ENCODE measurements at places on chromosomes 16 and 17.

- DNase-seq: no peak
Measured at GRCh38 chr17:68141050-68141449, 105.5 kb downstream of the KPNA2 start.

DNA sequence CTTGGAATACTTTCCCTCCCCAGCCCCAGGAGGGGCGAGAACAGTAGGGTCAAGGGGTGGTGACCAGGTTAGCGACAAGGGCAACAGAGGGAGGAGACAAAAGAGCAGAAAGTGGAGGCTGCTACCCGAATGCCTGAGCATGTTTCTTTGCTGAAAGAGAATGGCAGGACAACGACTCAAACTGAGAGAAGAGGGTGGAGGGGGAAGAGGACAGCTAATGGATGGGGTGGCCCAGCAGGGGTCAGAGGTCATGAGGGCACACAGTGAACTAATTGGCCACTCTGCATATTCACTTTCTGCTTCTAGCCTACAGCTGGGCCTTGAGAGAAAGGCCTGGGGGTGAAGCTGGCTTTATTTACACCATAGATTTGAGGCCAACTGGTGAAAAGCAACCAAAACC lies 19.1 kb upstream of the DDX52 start:
- DNase-seq: no peak

GRCh38 chr17:70241071-70241470 lies 71.7 kb downstream of the KCNJ2 start:
- no peak for DNase-seq

DNA sequence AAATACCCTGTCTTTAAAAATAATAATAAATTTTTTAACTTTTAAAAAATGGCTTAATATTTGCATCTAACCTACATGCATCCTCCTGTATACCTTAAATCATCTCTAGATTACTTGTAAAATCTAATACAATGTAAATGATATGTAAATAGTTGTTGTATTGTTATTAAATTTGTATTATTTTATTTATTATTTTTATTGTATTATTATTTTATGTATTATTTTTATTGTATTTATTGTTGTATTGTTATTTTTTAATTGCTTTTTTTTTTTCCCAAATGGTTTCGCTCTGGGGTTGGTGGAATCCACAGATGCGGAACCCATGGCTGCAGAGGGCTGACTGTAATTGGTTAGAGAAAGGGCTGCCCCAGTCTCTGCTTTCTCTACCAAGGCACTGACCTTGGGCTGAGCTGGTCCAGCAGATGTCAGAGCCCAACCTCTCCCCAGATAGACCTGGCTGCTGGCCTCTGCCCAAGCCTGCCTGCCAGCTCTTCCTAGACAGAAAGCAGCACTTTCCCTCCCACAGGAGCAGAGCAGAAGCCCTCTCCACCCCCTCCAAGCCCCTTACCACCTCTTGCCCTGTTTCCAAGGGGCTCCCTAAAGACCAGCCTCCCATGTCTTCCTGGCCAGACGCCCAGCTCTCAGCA lies 183.8 kb downstream of the GSG1L start:
- no peak for DNase-seq

- DNase-seq: no peak
Measured at GRCh38 chr17:9022573-9023391, 1.5 kb downstream of the NTN1 start.

GRCh38 chr16:69324585-69325253 lies 5.7 kb downstream of the PDF start:
- no peak for DNase-seq

DNA sequence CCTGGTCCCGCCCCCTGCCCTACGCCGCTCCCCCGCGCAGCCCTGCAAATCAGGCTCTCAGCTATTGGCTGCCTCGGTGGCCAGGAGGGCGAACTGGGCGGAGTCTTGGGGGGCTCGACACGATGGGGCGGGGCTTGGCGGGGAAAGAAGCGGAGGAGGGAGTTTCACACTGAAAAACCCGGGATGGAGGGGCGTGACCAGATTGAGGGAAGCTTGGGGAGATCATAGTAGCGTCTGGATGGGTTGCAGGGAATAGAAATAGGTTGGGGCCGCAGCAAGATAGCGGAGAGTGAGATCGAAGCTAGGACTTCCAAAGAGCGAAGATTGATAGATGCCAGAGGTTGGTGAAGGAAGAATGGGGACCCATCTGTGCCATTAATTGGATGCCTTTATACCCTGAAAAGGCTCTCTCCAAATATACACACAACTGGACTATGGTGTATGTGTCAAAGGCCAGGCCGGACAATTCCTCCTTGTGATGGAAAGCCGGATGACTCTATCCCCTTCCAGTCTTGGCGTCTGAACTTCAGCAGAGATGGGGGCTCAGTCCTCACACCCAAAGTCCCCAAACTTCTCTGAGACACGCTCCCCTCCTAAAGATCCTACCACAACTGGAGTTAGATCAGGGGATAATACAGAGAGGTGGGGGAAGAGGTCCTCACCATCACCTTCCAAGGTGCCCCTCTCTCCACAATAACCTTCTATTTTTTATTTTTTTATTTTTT lies 376 bp upstream of the STAC2 start:
- peak; percentile 59 for DNase-seq

DNA sequence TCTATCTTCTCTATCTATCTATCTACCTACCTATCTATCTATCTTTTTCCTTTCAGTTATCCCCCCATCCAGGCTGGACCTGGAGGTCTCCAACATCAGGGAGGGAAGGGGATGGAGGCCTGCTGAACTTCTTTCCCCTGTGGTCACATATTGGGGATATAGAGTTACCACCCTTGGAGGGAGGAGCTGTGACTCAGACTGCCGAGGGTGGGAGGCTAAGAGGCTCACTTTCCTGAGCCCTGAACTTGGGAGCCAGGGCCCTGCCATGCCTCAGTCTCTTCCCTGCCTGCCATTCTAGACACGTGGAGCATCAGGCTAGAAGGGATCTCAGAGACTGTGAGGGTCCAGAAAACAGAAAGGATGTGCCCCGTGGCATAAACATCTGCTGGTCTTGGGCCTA lies 8.4 kb downstream of the LRRC3C start:
- DNase-seq: no peak

DNA sequence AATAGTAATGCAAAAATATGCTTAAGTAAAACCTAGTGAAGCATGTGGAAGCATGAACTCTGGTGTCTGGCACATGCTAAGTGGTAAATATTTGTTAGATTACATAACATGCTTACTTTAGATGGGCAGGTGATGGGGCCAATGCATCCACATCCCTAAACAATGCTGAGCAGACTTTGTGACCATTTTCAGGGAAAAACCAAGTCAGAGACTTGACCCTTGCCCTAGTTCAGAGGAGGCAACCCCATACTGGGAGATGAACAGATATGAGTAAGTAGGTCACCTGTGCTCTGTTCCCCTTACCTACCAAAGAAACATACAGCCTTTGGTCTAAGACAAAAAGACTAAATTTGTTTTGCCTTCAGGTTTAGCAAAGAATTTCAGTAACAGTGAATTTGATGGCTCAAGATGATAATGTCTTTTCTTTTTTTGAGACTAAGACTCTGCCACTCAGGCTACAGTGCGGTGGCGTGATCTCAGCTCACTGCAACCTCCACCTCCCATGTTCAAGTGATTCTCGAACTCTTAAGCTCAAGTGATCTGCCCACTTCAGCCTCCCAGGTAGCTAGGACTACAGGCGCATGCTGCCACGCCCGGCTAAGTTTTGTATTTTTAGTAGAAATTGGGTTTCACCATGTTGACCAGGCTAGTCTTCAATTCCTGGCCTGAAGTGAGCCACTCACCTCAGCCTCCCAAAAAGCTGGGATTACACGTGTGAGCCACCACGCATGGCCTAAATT lies 91.4 kb downstream of the HIC1 start:
- no peak for DNase-seq

- no peak for DNase-seq
Measured at GRCh38 chr17:32931686-32932085, 3.7 kb downstream of the TMEM98 start.

DNA sequence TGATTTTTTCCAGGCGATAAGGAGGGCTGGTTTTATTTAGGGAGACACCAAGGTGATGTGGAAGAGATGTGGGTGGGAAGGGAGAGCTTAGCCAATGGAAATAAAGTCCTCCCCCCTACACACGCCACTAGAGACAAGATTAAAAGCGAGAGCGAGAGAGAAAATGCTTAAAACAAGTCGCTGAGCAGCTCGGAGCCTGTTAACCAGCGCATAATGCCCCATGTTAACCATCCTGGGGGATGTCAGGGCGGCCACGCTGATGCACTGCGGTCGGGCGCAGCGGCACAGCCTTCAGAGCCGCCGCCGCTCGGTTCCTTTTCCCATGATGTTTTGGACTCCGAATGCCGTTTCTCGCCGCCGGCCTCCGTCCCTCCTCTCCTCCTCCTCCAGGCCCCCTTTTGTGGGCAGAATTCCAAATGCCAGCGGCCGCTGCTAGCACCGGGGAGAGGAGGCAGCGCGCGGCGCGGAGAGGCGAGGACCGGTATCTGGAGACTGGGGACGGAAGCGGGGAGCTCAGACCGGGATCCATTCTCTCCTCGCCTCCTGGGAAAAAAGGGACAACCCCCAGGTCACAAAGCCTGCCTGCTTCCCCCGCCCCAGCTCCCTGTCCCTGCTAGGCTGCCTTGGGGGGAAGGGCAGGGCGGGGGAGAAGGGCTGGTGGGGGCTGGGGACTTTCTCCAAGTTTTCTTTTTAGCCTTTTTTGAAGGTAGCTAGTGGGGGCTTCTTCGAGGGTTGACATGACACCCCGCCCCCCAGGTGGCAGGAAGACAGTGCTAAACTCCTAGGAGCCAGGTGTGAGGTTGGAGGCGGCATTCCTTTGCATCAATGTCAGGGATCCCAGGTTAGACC lies 98.1 kb upstream of the CCL2 start:
- DNase-seq: no peak

- no peak for DNase-seq
Measured at GRCh38 chr17:18021372-18021771, 17.6 kb downstream of the ATPAF2 start.

DNA sequence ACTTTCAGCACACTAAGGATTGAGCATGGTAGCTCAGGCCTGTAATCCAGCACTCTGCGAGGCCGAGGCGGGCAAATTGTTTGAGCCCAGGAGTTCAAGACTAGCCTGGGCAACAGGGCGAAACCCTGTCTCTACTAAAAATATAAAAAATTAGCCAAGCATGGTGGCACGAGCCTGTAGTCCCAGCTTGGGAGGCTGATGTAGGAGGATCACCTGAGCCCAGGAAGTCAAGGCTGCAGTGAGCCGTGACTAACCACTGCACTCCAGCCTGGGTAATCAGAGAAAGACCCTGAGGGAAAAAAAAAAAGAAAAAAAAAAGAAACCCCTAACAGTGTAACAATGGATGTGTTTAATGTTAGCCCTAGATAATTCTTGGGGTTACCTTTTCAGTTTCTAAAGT lies 24.0 kb downstream of the PARN start:
- DNase-seq: no peak

GRCh38 chr16:82157836-82158235 lies 12.2 kb downstream of the MPHOSPH6 start:
- DNase-seq: no peak

DNA sequence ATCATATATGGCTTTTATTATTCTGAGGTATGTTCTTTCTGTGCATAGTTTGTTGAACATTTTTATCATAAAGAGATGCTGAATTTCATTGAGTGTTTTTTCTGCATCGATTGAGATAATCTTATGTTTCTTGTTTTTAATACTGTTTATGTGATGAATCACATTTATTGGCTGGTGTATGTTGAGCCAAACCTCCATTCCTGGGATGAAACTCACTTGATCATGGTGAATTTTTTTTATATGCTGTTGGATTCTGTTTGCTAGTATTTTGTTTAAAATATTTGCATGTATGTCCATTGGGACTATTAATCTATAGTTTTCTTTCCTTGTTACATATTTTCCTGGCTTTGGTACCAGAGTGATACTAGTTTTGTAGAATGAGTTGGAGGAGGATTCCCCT lies 500.2 kb downstream of the CDH11 start:
- DNase-seq: no peak

GRCh38 chr17:38893607-38894006 lies 23.7 kb downstream of the LASP1 start:
- DNase-seq: no peak

DNA sequence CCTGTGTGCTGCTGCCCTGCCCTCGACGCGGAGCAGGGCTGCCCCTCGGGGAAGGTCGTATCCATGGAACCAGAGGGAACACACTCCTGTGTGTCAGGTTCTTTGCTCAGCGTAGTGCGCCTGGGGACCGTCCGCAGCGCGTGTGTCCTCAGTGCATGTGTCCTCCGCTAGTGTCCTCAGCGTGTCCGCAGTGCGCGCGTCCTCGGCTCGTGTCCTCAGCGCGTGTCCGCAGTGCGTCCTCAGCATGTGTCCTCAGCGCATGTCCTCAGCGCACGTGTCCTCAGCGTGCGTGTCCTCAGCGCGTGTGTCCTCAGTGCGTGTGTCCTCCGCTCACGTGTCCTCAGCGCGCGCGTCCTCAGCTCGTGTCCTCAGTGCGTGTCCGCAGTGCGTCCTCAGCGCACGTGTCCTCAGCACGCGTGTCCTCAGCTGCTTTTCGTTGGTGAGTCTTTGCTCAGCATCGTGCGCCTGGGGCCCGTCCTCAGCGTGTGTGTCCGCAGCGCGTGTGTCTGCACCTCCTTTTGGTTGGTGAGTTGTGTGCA lies 59.2 kb upstream of the ZNF750 start:
- no peak for DNase-seq

DNA sequence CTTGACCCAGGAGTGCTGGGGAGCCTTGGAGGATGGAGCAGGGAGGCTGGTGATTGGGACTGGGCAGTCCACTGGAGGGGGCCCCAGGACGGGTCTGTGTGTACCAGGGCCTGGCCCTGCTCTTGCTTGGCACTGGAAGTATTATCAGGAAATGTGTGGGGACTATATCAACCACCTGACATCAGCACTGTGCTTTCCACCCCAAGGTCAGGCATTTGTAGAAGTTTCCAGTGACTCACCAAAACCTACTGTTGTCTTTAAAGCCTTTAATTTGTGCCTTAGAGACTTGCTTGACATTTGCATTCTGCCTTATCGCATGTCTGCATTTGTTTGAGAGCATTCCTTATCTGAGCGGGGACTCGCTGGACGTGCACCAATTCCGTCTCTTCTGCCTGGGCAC lies 323.1 kb downstream of the FOXL1 start:
- DNase-seq: no peak

- peak; percentile 29 for DNase-seq
Measured at GRCh38 chr16:85557971-85558657, 55.0 kb upstream of the GSE1 start.

DNA sequence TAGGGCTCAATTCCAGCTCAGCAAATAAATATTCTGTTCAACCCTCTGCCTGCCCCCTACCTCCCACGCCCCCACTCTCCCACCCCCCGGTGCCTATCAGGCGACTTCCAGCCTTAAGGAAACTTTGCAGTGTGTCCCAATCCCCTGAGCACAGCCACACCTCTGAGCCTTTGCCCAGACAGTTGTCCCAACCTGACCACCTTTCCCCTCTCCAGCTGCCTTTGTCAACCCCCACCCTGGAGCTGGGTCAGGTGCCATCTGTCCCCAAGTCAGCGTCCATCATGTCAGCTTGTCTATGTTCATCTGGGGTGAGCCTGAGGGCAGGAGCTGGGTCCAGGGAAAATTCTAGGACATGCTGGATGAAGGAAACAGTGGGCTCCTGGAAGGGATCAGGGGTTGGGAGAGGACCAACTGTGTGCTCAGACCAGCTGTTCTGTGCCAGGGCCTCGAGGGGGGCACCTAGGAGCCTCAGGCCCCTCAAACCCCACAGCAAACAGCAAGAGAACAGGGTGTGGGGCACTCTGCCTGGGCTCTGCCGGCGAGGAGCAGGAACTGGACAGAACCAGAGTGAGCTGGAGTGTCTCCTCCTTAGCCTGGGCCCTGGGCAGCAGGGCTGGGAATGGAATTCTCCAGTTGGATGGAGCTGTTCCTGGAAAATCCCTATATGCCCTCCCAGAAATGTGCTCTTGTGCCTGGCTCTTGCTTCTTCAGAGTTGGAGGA lies 17.8 kb downstream of the CDH16 start:
- DNase-seq: no peak

GRCh38 chr17:73249700-73250099 lies 12.0 kb downstream of the CPSF4L start:
- no peak for DNase-seq
